ENCODE measurements at places on chromosomes 3 and 15.

- DNase-seq = no peak
These were observed 10.0 kb downstream of the DUSP7 start for GRCh38 chr3:52046186-52046901.

GRCh38 chr15:64810497-64811326, 14.7 kb downstream of the PIF1 start:
- DNase-seq = no peak

DNA sequence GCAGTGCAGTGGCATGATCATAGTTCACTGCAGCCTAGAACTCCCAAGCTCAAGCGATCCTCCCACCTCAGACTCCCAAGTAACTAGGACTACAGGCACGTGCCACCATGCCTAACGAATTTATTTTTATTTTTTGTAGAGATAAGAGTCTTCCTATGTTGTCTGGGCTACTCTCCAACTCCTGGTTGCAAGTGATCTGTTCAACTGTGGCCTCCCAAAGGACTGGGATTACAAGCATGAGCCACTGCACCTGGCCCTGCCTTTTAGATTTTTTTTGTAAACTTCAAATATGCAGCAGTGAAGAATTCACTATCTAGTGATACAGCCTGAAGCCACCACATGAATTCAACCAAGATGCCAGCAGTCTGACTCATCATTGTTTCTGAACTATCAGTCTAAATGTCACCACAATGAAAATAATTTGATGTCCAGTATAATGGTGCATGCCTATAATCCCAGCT, 32.7 kb downstream of the UBXN7 start:
- DNase-seq = no peak

GRCh38 chr3:58487140-58487886, 4.6 kb upstream of the KCTD6 start:
- no peak for DNase-seq

DNA sequence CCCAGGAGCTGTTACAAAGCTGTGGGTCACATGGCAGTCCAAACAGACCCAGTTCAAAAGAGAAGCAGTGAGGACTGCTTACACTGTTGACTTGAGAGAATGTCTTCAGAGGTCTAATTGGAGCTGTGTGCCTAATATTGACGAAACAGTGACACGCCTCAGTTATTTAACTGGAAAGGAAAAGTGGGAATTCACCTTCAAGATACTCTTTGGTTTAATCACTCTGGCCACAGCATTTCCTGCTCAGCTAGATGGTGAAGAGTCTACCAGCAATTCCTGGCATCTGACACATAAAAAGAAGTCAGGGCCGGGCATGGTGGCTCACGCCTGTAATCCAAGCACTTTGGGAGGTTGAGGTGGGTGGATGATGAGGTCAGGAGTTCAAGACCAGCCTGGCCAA, 326.4 kb downstream of the SV2B start:
- no peak for DNase-seq

GRCh38 chr15:43186003-43186353, 775 bp downstream of the CCNDBP1 start:
- DNase-seq = no peak

GRCh38 chr3:194054016-194054415, 81.9 kb upstream of the HES1 start:
- DNase-seq = no peak

GRCh38 chr3:101938262-101938847, 89.0 kb downstream of the NFKBIZ start:
- no peak for DNase-seq

DNA sequence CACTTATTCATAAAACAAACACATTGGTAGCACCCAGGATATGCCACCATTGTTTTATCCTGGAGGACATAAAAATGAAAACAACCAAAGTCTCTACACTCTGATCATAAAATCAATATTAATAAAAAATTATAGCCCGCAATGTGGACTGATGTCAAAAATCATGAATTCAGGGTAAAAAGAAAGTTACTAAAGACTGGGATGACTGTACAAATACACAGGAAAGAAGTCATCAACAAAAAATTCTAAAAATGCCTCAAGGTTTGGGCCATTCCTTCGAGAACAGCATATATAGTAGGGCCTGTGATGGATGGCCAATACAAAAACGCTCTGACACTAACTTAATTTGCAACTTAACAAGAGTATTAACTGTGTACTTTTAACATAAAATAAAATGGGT, 76.8 kb downstream of the THBS1 start:
- DNase-seq = no peak

GRCh38 chr3:71391361-71391760, 192.2 kb downstream of the FOXP1 start:
- no peak for DNase-seq

DNA sequence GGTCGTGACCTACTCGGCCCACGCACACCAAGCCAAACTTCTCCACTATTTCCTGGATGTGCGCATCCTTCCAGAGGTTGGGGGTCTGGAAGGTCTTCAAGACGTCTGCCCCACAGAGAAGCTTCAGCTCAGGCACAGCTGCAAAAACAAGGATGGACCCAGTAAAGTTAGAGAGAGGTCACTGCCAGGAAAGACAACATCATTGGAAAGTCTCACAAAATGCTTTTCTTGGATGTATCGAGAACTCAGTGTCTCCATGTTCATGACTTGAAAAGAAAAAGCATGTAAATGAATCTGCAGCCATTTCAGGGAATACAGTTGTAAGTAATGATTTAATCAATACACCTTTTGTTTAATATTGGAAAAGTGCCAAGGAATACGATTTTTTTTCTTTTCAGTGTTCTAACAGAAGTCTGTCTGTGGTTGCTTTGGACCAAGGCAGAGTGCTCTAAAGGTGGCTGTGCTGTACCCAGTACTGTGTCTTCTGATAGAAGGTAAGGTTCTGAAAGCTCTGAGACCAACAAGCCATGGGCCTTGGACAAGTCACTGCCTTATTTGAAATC, 21.8 kb upstream of the RBP1 start:
- DNase-seq = no peak

- DNase-seq = no peak
These were observed 52.6 kb upstream of the ULK4 start for GRCh38 chr3:42014458-42014920.

DNA sequence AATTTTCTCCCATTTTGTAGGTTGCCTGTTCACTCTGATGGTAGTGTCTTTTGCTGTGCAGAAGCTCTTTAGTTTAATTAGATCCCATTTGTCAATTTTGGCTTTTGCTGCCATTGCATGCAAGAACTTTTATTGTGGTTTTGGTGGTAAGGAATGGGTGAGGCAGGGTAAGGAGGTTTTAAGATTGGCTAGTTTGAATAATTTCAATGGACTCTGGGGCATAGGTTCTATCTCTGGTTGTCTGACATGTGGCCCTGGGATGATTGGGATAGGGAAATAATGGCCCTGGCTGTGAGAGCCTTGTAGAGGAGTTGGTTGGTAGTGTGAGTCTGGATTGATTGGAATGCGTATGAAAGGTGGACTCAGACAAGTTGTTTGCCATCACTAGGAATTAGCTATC, 38.0 kb downstream of the SEC22A start:
- DNase-seq = no peak

GRCh38 chr3:111610612-111611054, 15.5 kb upstream of the ZBED2 start:
- DNase-seq = no peak

- no peak for DNase-seq
These were observed 30.5 kb upstream of the NOX5 start for GRCh38 chr15:68983961-68984481.

- DNase-seq = no peak
These were observed 3.4 kb upstream of the SELENOT start for GRCh38 chr3:150599611-150600297.

DNA sequence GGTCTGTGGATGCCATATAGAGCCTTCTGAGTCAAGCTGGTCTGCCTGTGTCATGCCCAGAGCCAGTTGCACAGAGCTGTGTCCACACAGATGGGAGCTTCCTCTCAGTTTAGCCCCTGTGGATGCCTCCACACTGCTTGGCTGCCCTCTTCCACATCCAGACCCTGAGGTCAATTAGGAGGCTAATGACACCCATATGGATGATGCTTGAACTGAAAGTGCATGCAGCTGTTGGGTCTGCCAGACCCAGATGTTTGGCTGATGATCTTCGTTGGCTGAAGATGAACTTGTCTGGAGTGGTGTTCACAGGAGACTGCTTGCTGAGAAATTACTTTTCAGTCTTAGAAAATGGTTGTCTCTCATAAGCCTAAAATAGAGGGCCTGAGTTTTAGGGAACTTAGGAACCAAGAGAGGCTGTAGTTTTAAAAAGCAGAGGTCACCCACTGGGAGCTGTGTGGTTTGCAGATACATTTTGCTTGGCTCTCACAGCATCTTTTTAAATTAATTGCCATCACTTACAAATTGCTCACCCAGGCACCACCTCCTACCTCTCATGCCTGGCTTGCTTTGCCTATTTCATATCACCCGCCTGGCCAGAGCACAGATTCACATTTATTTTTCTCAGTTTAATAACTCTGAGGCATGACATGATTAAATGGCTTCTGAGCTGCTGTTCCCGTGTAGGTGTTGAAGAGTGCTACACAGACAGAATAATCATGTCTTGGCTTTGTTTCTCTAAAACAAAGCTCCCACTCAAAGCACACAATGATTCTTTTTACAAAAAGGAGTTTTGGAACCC, 176.1 kb downstream of the MINAR1 start:
- DNase-seq = no peak

DNA sequence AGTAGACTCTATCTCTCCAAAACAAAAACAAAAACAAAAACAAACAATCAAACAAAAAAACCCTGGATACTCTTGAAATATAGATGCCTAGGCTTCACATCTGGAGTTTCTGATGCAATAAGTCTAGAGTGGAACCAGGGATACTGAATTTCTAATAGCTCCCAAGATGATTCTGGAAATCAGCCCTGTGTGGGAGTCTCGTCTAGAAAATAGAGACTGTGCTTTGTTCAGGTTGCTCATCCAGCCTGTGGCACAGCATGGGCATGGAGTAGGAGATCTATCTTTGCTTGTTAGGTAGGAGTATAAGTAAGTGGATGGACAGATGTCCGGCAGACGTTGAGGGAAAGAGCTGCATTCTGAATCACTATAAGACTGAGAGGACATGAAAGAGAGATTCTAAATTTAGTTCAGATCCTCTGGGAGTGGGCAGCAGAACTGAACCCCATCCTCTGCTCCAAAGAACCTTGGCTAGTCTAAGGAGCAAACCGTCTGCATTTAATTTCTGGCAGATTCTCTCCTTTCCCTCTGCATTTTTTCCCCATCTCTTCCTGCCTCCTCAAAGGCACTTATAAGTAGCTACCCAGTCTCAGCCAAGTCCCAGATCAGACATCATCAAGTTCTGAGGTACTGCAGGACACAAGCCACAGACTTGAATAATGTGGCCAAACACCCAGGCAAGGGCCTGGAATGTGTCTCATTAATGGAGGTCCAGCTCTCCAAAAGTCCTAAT, 92.6 kb upstream of the STRIT1 start:
- no peak for DNase-seq

DNA sequence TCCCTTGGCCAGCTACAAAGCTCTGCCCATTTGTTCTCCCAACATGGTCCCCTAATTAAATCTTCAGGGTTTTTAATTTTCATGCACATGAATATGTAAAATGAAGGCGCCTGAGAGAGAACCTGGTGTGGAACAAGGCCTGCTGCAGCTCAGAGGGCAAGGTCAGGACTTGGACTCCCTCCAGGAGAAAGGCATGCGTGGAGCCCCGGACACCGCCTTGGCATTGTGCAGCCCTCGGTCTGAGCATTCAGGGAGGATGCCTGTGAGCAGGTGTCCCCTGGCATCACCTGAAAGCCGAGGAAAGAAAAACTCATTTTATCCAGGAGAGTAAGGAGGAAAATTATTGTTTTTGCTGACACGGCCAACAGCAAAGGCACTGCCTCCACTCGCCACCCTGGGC, 33.8 kb upstream of the EPHB1 start:
- no peak for DNase-seq

- DNase-seq = no peak
These were observed 326.5 kb downstream of the CGGBP1 start for GRCh38 chr3:87732294-87732693.

DNA sequence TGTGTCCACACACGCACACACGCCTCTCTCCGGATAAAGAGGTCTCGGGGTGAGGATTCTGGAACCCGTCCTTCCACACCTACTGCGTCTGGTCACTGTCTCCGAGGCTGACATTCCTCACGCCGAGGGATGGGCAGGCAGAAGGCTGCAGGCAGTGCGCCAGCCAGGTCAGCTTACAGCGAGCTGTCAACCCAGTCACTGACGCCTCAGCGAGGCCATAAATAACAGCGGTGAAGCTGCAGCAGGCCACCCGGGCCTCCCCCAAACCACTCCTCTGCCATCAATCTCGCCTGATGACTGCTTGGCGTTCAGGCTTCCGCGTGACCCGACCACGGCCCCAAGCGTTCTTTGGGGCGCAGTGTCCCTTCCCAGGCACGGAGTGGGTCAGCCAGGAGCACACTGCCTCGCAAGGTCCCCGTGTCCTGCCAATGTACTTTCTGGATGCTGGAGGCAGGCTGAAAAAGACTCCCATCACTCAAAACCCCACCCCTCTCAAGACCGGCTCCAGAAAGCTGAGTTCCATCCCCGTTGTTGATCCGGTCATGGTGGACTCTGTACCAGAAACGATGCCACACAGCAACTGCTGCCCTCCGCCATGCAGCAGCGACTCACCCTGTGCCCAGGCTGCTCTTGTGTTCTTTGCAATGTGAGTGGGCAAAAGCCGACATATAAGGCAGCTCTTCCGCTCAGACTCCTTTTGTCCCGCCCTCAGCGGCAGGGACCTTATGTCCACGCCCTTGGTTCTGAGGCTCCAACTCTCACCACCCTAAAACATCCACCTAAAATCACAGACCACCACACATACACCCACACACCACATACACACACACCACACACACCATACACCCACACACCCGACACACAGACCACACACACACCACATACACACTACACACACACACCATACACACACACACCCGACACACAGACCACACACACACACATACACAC, 27.1 kb downstream of the CPN2 start:
- no peak for DNase-seq

DNA sequence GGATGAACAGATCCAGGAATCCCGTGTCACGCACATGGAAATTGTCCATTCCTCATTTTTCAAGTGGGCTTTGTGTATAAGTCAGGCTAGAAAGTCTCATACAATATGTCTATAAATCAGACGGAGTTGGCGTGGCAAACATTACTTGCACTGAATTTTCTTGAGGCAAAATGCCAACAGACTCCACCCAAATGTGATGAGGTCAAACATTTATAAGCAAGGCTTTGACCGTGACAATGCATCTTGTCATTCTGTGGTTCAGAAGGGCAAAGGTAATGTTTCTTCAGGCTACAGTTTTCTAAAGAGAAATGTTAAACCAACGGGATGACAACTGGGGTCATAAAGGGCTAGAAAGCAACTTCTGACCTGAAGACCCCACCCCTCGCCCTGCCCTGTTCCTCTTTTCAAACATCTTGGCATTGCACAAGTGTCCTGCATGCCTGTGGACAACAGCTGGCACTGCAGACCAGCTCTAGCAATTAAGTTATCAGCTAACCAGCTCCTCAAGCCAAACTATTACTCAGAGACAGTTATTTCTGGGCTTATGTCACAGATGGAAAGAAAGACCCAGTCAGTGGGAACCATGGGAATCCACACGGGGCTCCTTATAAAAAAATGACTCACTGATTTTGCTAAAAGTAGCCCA, 36.5 kb upstream of the SPTBN5 start:
- no peak for DNase-seq

Measured in effector memory CD4-positive, alpha-beta T cell (primary cell).